ENCODE measurements at places on chromosomes 1 and 21.
A peak's percentile ranks its signal among the peaks of the same experiment; 100 is the strongest.

- DNase-seq: no peak
Measured at GRCh38 chr1:7048395-7048794, 263.1 kb downstream of the CAMTA1 start.

GRCh38 chr1:232954594-232955365 lies 4.4 kb downstream of the NTPCR start:
- no peak for DNase-seq

- DNase-seq: no peak
Measured at GRCh38 chr1:99969729-99970621, at the start of gene SLC35A3. Gene SLC35A3, plus strand, starts transcription at chr1:99969996. Its CDS starts 23,559 bp downstream, at chr1:99993555.

- no peak for DNase-seq
Measured at GRCh38 chr1:36639461-36639860, 156.7 kb upstream of the CSF3R start.

GRCh38 chr1:168709405-168710363 lies 19.3 kb downstream of the DPT start:
- DNase-seq: peak; percentile 81

GRCh38 chr1:183281553-183282091 lies 95.6 kb downstream of the LAMC2 start:
- peak; percentile 82 for DNase-seq

DNA sequence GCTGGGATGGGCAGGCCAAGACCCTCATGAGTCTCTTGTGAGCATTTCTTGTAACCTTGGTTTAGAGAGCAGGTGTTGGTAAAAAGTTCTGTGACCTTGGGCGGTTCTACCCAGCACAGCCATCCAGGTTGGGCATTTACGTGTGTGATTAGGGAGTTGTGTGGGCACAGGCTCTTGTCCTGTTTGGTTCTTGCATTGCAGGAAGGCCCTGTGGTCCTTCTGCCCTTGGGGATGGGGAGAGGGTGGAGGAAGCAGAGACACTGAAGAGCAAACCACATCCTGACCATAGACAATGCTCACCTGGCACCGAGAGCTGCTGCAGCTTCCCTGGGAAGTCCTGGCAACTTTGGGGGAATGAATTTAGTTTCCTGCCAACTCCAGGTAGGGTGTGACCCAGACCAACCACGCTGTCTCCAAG lies 25.6 kb downstream of the RNF187 start:
- no peak for DNase-seq

GRCh38 chr1:51439053-51439452 lies 80.0 kb downstream of the EPS15 start:
- DNase-seq: no peak

DNA sequence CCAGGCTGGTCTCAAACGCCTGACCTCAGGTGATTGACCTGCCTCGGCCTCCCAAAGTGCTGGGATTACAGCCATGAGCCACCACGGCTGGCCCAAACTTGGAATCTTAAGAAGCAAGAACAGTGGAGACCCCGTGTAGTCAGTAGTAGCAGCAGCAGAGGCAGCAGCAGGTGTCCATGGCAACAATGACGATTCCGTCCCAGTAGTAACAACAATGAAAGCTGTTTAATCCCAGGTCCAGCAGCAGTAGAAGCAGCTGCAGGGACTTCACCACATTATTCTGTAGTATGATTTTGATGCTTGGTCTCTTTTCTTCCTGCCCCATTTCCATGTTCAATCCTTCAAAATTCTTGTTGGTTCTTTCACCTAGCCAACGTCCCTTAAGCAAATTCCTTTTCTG lies 69.6 kb upstream of the KCTD3 start:
- no peak for DNase-seq

- DNase-seq: no peak
Measured at GRCh38 chr21:21200939-21201615, 202.9 kb downstream of the NCAM2 start.

GRCh38 chr1:179840107-179840506 lies 37.5 kb downstream of the TOR1AIP2 start:
- no peak for DNase-seq

DNA sequence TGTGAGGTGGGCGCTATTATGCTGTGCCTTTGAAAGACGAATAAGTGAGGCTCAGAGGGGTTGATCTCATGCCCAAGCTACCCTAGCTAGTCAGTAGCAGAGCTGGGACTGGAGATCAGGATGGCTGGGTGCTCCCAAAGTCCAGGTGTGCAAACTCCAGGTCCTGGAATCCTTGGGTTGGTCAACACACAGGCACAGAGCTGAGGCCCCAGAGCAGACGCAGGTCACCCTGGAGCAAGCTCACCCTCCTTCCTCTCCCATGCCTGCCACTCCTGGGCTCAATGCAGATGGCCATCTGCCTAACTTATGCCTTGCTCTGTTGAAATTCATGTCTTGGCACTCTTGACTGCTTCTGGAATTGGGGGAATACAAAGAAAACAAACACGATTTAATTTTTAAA lies 587.2 kb downstream of the PTPRU start:
- no peak for DNase-seq

DNA sequence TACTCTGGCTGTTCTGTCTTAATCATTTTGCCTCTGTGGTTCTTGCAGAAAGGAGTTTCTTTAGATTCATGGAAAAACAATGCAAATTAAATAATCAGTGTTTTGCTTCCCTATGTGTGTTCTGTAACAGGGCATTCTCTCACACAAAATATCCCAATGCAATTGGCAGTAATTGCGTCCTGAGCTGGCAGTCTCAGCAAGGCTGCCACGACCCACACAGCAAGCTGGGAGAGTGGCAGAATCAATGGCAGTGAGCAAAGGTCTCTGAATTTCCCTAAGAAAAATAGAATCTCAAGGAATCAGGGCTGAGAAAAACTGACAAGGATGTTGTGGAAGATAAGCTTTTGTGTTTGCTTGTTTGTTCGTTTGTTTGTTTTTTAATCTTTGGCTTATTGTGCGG lies 198.1 kb upstream of the ST6GALNAC5 start:
- DNase-seq: no peak

GRCh38 chr21:24486973-24487372 lies 1120.3 kb downstream of the MRPL39 start:
- no peak for DNase-seq

- no peak for DNase-seq
Measured at GRCh38 chr1:158814970-158815369, 16.2 kb upstream of the MNDA start.

DNA sequence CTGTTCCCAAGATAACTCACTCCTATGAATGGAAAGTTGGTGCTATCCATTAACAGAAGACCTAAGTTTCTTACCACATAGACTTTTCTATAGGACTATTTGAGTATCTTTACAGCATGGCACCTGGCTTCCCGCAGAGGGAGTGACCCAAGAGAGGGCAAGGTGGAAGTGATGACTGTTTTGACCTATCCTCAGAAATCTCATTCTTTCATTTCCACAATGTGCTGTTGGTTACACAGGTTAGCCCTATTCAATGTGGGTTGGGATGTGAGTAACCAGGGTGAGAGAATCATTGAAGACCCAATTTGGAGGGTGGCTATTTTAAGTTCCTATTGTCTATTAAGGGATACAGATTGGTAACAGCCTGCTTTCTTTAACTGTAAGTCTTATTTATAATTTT lies 38.3 kb upstream of the NEXN start:
- no peak for DNase-seq

GRCh38 chr1:180994262-180994661 lies 28.4 kb downstream of the STX6 start:
- no peak for DNase-seq

Measured in skeletal muscle cell (primary cell).